Spleen (tissue), 13 donors: ENCODE measurements at places on chromosomes 1 and 21. TPM values are rescaled to one million over a fixed set of nuclear protein-coding genes. Genes with fewer than 3 reads are reported as not detected.

OMA1 gene
- total RNA-seq, result 48.6 TPM

DNA sequence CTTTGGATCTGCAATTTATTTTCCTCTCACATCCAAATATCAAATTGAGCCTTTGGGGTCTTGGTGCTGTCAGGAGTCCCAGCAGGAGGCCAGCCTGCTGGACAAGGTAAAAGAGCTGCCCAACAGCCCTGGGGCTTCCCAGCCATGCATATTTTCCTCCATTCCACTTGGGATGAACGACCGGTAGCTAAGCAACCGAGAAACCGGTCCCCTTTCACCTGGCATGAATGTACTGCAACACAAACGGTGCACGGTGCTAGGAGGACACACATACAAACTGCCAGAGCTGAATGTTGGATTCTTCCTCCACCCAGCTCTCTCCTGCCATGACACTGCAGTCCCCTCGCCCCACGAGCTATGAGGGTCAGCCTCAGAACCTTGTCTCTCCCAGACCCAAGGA is 42.7 kb downstream of the BCAR3 start:
- DNase-seq, result no peak
- no peaks in the 10 kb centered on the region for H3K27me3 ChIP-seq
- H3K27ac ChIP-seq, result no peak overlapping the region
- peaks cover 11% of the 10 kb centered on the region for H3K4me1 ChIP-seq
- no peak overlapping the region for H3K4me3 ChIP-seq

- peaks cover 12% of the 10 kb centered on the region for H3K27me3 ChIP-seq
- H3K27ac ChIP-seq, result peak within 1 kb of the TSS; percentile 94
- peak; percentile 94 for DNase-seq
Measured at GRCh38 chr1:243850202-243850451, at the start of gene AKT3. Gene AKT3 (minus strand): TSS chr1:243850243. CDS start chr1:243843170, 7,073 bp downstream.

- H3K4me3 ChIP-seq, result no peak overlapping the region
- H3K4me1 ChIP-seq, result no peaks in the 10 kb centered on the region
- no peak for DNase-seq
- no peaks in the 10 kb centered on the region for H3K36me3 ChIP-seq
- no peaks in the 10 kb centered on the region for H3K27me3 ChIP-seq
Measured at GRCh38 chr1:200558866-200559459, 61.6 kb downstream of the KIF14 start.
